ENCODE measurements at places on chromosomes 13 and 19.
A peak's percentile ranks its signal among the peaks of the same experiment; 100 is the strongest.

GRCh38 chr19:39411081-39411831 lies 1.2 kb upstream of the PLEKHG2 start:
- DNase-seq = no peak

GRCh38 chr13:104314926-104315535 lies 1248.8 kb upstream of the SLC10A2 start:
- DNase-seq = no peak

- DNase-seq = no peak
These were observed 3.4 kb upstream of the ZNF333 start for GRCh38 chr19:14686411-14686810.

DNA sequence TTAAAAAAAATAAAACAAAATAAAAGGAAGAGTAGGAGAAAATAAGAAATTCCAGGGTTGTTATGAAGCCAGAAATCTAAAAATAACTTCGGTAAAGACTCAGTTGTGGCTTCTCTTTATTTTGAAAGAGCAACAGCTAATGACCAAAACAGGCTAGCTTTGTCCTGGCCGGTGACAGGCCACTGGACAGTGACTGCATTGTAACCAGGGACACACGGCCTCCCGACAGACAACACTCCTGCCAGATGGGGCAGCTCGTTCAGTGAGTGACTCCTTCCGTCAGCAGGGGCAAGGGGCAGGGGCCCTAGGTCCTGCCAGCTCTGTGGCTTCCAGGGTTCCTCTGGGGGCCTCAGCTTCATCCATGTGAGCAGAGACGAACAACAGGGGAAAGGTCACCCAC lies 173.4 kb downstream of the KATNAL1 start:
- DNase-seq = peak; percentile 79

DNA sequence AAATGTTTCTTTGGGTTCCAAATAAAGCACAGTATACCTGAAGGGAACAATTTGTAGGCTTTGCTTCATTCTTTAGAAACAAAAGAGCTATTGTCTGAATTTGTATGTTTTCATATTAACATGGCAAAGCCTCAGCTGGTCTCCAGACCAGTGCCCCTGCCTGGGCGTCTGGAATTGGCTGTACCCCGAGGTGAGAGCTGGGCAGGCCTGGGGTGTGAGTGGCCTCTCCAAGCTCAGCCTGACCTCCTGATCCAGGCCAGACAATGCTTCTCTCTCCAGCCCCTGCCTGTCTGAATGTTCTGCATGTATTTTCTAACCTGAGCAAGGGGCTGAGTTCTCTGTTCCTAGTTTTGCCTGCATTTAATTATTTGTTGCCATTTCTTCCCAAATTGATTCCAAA lies 66.3 kb upstream of the MCF2L start:
- DNase-seq = no peak

Data from hepatic stellate cell (primary cell).